ENCODE measurements at places on chromosomes 7 and 10. TPM values are rescaled to one million over a fixed set of nuclear protein-coding genes. Genes with fewer than 3 reads are reported as not detected.

The MYPN gene
- 12.5 TPM for total RNA-seq

The ARL5B gene
- 12.0 TPM for total RNA-seq

The GTPBP10 gene
- 25.3 TPM for total RNA-seq

The NSMCE4A gene
- 20.8 TPM for total RNA-seq

- no peak for DNase-seq
Observed at GRCh38 chr7:27999829-28000228, 180.8 kb downstream of the JAZF1 start.

DNA sequence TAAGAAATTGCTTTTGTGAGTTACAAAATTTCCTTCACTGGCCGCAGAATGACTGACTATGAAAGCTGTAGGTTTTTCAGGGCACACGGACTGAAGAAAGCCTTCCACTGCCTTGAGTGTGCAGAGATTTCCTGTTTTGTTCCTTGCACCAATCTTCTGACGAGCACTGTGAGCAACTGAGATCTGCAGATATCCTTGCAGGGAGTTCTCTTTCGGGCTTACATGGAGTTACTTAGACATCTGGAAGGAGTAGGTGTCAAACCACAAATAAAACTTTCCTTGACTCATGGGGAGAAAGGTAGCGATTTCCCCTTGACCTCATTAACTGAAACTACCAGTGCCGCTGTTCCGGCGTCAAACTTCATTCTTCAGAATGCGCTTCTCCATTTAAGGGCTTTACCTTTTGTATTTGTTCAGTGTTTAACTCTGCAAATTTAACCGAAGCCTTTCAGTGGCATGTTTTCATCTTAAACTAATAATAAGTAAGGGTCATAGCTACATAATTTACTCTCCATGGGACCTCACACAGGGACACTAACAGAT is 1175.3 kb downstream of the GATA3 start:
- no peak for DNase-seq

GRCh38 chr7:20030417-20030816 is 186.8 kb downstream of the MACC1 start:
- no peak for DNase-seq

DNA sequence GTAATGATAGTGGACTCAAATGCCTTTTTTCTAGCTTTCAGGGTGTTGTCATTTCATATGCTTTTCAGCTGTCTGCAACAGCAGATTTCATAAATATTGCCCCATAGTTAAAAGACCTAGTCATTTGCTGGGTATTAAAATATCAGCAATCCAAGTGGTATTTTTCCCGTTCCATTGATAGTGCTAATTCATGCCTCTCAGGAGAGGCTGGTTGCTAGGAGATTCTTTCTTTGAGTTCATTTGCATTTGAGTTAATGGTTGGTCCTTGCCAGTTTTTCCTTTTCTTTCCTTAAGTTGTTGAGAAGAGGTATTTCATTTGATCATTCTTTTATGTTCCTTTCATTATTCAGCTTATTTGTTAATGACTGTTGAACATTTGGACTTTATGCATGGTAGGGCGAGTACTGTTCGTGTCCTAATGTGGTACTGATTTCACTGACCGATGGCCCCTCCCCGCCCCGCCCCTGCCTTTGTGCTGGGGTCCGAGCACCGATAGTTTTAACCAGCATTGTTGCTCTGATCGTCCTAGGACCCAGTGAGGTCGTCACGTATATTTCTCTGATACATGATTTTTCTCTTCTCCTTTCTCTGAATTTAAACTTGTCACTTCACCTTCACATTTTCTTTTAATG is 128.6 kb downstream of the CCNY start:
- DNase-seq, result peak; percentile 60

GRCh38 chr10:31138026-31138553 is 106.4 kb upstream of the ZNF438 start:
- no peak for DNase-seq

DNA sequence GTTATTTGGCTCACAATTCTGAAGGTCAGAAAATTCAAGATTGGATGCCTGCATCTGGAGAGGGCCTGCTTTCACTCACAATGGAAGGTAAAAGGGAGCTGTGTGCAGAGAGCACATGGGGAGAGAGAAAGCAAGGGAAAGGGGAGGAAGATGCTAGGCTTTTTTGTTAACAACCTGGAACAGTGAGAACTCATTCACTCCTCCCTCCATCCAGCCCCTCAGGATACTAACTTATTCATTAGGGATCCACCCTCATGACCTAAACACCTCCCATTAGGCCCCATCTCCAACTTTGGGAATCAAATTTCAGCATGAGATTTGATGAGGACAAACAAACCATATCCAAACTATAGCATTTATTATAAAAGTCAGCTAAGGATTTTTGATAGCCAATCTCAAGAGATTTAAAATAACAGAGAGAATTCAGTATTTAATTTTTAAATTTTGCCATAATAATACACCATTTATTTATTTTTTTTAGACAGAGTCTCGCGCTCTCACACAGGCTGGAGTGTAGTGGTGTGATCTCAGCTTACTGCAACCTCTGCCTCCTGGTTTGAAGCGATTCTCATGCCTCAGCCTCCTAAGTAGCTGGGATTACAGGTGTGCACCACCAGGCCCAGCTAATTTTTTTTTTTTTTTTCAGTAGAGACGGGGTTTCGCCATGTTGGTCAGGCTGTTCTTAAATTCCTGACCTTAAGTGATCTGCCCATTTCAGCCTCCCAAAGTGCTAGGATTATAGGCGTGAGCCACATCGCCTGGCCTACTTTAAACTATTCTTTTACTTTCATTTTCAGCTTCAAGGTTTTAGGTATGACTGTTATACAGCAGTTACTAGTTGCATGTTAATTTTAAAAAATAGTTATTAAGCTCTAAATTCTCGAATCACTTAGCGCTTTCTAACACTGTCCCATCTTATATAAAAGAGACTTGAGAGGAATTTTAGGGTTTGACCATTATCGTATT is 20.3 kb upstream of the ETV1 start:
- no peak for DNase-seq

DNA sequence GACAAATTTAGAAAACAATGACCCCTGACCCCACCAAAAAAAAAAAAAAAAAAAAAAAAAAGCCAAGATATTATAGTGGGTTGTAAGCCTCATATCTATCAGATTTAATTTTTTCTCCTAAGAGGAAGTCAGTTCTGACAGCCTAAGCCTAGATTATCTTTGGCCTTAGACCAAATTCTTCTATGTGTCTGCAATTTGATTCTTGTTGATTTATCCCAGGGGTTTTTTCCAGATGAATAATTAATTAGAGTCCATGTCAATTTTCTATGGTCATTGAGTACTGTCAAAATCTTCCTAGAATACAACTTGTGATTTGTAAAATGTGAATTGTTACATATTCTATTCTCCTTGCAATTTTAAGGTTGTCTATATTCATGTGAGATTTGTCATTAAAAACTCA is 151.6 kb upstream of the CACNA2D1 start:
- DNase-seq, result no peak
